ENCODE measurements at places on chromosomes 6 and 20. TPM values are rescaled to one million over a fixed set of nuclear protein-coding genes. Genes with fewer than 3 reads are reported as not detected.

The TSPO2 gene
- 0.31 TPM for polyA plus RNA-seq

The RGS17 gene
- 10.6 TPM for polyA plus RNA-seq

The NEURL2 gene
- 4.5 TPM for polyA plus RNA-seq

The PLA2G7 gene
- 2.3 TPM for polyA plus RNA-seq

The RNGTT gene
- 11.2 TPM for polyA plus RNA-seq

The C20orf141 gene
- polyA plus RNA-seq: not detected

The MYB gene
- 4.2 TPM for polyA plus RNA-seq

The BPIFB4 gene
- polyA plus RNA-seq: not detected

The NFS1 gene
- polyA plus RNA-seq: 19.7 TPM
